ENCODE measurements at places on chromosomes 2 and 18.

GRCh38 chr2:58035352-58035751 lies 11.3 kb upstream of the VRK2 start:
- no peak for DNase-seq

- DNase-seq: peak; percentile 54
These were observed 207.2 kb downstream of the SLC8A1 start for GRCh38 chr2:40244675-40245074.

DNA sequence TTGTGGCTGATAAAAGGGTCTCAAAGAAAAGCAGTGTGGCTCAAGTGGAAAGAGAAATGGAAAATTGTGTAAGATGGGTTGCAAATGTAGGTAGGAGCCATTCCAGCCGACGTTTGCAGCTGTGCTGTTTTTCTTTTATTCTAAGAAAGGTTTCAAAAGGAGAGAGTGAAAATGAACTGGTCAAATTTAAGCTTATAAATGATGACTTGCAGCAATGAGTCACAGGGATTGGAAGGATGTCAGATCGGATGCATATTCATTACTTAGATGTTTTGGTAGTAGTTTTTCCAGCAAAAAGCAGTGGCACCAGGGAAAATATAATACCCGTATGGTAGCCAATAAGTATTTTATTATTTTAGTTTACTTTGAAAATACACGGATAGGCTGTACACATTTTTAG lies 79.1 kb downstream of the LRRTM4 start:
- DNase-seq: no peak

DNA sequence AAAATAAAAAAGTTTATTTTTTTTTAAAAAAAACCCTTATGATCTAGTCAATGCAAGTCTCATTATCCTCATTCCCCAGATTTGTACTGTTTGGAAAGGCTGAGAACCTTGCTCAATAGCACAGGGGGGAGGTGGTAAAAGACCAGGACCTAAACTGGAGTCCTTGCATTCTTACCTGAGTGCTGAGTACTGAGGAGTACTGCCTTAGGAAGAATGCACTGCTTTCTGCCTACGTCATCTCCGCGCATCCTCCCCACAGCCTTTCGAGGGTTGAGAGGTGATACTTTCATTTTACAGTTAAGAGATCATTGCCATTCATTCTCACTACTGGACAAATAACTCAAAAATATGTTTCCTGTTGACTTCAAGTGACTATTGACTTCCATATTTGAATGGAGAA lies 73.8 kb downstream of the MAP3K20 start:
- no peak for DNase-seq

DNA sequence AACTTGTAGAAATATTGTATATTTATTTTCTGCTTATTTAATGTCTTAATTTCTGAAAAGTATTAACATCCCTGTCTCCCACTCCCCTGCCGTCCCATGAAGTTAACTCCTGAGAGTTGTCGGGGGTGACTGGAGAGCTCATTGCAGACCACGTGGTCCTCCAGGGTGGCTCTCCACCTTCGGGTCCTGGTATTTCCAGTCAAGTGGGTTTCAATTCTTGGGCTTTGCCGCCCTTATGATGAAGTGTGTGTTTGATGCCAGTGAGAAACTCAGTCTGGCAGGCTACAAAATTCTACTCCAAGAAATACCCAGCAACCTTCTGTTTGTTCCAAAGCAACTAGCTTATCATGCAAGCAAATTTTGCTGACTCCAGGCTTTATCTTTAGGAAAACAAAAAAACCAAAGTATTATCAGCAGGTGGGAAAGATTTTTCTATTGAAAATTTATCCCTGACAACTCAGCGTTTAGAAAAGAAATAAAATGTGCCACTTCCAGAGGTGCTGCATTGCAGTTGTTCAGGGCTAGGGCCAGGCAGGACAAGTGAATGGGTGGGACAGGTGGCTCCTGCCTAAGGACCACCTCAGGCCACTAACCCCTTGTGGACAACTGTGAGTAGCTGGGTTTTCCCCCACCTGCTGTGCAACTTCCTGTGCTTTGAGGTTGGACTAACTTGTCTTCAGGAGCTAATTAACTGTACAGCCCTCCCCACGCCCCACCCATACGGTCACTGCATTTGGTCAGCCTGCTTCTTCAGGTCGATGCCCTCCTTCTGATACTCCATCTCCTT lies 46.6 kb downstream of the BCL2L11 start:
- DNase-seq: no peak

DNA sequence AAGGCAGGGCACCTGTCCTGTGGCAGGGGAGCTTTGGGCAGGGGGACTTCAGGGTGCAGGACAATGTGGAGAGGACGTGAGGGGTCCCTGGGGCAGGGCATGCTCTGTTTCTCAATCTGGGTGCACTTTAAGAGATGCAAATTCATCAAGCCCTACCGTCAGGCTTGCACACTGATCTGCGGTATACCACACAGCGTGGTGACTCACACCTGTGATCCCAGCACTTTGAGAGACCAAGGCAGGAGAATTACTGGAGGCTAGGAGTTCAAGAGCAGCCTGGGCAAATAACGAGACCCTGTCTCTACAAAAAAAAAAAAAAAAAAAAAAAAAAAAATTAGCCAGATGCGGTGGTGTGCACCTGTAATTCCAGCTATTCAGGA lies 10.2 kb upstream of the GPC1 start:
- no peak for DNase-seq

DNA sequence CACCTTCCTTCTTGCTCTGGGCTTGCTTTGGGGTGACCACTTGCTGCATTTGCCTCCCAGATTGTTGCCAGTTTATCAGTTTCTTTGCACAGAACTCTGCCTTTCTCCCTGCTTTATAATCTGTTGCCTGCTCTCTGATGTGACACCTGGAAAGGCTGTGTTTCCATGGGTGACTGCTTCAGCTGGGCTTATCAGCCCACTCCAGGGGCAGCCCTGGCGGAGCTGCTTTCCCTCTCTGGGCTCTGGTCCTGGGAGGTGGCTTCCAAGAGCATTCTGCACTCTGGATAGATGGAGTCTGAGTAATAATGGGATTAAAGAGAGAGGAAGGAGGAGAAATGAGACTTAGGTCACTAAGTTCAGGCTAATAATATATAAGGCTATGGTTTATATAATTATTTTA lies 352.7 kb downstream of the TSN start:
- DNase-seq: no peak

DNA sequence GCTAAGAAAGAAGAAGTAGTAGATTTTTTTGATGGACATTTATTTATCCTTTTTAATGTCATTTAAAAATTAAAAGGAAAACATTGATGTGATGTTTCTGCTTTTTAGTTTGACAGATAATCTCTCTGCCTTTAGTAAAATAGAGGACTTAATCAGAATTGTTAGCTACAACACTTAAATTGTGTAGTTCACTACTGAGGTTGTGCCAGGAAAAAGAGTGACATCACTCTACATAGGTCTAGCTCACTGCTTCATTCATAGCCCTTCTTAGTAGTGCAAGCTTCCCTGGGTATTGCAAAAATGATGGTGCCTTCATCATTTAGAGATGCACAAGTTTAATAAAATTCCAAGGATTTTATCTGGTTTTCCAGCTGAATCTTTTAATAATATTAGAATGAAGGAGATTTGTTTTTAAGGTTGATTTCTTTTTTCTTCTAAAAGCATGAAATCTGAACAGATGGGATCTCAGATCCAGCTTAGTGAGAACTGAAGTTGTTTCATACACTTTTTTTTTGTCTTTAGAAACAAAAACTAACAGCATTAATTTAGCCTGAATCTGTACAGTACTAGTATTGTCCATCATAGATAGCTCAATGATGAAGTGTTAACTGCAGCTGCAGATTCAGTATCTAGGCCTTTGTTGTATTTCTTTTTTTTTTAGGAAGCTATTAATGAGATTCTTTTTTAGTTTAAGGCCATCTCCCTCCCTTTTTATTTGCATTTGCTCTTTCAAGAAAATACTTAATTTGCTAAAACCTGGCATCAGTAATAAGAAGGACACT lies 20.6 kb upstream of the TMEFF2 start:
- no peak for DNase-seq

DNA sequence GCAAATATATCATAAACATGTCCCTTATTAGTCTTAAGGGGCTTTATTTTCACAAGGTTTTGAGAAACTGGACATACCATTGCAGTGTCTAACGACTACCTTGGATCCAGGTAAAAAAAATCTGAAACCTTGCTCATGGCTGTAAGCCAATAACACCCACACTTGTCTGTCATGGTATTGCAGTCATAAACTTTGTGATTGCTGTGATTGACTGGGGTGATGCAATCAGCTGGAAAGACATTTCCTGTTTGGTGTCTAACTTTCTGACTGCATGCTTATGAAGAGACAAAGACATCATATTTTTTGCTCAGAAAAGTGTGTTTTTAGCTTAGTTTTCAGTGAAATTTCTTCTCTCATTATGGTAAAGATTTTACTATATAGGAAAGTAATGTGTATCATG lies 635.0 kb downstream of the TSN start:
- DNase-seq: no peak

- DNase-seq: no peak
These were observed 31.9 kb downstream of the MYO7B start for GRCh38 chr2:127567351-127567854.

DNA sequence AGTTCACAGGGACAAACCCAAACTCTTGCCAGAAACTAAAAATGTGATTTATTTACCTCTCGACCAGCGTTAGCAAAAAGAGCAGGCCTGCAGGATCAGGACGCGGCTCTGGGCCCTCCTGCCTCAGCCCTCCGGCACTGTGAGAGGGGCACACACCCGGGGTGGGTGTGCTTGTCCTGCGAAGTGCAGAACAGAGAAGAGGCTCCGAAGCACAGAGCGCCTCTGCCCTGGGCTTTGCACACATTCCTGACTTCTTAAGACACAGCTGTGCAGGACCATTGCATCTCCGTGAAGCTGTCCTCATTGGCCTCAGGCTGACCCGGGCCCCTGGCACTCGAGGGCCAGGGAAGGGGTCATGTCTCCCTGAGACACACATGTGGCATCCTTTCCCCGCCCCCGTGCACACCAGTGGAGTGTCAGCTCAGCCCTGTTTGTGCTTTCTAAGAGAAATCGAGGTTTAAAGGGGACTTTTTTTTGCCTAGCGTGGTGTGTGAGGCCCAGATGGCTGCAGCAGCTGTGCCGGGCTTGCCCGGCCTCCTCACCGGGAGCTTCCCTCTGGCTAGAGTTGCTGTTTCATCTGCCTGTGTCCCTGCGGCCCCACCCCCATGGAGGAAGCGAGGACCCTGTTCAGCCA lies 9.9 kb upstream of the NFATC1 start:
- DNase-seq: no peak

DNA sequence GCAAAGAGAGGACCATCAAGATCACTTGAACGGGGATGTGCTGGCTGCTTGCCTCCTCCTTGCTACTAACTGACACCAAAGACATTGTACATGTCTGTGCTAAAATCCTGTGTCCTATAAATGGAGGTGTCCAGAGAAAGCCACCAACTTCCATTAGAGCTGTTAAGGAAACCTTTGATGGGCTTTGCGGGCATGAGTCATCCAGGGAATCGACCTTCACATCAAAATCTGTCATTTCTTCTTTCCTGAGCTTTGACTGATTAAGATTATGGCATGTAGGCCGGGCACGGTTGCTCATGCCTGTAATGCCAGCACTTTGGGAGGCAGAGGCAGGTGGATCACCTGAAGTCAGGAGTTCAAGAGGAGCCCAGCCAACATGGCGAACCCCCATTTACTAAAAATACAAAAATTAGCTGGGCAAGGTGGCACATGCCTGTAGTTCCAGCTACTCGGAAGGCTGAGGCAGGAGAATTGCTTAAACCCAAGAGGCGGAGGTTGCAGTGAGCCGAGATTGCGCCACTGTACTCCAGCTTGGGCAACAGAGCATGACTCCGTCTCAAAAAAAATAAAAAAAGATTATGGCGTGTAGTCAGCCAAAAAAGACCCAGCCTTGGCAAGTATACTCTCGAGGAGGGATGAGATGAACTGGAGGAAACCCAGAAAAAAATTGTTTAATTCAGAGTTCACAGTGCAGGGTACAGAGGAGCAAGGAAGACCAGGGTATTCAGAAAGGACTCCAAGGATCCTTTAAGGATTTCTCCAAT lies 115.8 kb downstream of the CABLES1 start:
- no peak for DNase-seq

GRCh38 chr2:95258271-95258670 lies 16.0 kb upstream of the PROM2 start:
- DNase-seq: no peak

- DNase-seq: no peak
These were observed 76.4 kb downstream of the TMEM18 start for GRCh38 chr2:600542-601386.

DNA sequence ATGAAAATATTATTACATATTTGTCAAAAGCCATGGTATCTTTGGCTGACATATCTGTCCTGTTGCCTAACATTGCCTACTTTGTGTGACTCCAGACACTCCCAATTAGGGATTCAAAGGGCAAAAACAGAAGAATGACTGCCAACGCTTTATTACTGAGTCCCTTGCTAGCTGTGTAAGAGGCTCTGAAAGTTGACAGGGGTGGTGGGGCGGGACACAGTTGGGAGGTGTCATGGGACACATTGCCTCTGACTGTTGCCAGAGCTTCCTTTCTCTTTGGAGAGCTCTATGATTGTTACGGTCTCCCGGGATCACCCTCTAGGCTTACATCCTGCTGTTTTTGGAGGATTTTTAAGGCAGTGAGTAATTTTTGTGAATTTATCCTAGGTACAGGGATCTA lies 249.6 kb upstream of the ACVR2A start:
- DNase-seq: no peak

DNA sequence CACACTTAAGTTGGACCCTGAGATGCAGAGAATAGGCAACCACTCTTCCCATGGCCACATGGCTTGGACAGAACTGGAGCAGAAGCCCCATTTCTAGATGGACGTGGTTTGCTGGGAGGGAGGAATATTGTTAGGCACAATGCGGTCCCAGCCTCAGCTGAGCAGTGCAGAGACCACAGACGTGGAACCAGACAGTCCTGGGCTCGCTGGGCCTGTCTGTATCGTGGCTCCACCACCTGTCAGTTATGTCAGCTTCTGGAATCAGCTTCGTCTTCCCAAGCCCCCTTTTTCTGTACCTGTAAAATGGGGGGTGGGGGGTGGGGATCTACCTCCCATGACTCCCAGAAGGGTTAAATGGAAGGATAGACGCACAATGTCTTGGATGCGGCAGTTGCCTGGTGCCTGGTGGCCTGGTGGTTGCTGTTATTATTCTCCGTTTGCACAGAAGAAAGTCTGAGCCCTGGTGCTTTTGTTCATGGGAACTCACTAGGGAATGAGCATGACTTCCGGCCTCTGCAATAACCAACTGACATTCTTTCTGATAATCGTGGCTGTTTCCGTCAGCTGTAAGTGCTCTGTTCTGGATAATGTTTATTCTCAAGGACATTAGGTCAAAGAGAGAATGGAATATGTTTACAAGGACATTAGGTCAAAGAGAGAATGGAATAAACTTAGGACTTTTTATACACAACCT lies 31.4 kb downstream of the COLEC11 start:
- no peak for DNase-seq

DNA sequence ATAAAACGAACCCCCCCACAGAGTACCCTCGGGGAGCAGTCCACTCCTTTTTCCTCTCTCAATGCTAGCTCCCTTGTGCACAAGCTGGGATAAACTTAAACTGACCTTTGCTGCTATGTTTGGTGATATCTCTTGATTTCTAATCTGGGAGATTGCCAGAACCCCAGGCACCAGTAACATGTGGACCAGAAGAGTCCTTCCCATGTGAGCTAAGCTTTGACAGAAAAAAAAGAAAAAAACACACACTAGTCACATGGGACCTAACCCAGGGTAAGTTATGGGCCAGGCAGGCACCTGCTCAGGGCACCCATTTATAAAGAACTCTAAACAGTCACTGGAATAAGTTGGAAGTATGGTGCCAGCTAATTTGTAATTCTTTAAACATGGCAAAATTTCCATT lies 242.6 kb downstream of the EN1 start:
- no peak for DNase-seq
